ENCODE measurements at places on chromosomes 16 and 17.

- DNase-seq: no peak
Observed at GRCh38 chr16:70754851-70755600, 45.9 kb downstream of the VAC14 start.

GRCh38 chr16:86818671-86819532 is 240.6 kb downstream of the FOXL1 start:
- no peak for DNase-seq

- no peak for DNase-seq
Observed at GRCh38 chr17:3027786-3028532, 35.4 kb downstream of the OR1D5 start.

DNA sequence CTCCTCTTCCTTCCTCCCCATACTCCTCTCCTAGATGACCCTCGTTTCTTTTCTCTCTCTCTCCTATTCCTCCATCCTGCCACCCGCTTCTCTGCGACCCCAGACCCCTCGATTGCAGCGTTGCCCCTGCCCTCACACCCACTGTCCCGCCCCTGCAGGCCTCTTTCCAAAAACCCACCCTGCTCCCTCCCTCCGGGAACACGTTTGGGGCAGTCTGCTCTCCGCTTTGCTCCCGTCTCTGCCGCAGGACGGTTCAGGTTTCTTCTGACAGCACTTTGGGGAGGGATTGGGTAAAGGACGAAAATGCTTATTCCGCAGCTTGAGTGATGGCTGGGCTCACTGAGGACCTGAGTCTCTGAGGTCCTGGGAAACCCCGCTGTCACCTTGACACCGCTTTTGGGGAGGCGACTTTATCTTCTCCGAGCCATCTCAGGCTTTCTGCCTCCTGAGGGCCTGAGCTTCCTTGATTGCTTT is 690 bp downstream of the NDE1 start:
- DNase-seq: no peak

GRCh38 chr17:75774471-75774990 is 9.5 kb upstream of the GALK1 start:
- no peak for DNase-seq

DNA sequence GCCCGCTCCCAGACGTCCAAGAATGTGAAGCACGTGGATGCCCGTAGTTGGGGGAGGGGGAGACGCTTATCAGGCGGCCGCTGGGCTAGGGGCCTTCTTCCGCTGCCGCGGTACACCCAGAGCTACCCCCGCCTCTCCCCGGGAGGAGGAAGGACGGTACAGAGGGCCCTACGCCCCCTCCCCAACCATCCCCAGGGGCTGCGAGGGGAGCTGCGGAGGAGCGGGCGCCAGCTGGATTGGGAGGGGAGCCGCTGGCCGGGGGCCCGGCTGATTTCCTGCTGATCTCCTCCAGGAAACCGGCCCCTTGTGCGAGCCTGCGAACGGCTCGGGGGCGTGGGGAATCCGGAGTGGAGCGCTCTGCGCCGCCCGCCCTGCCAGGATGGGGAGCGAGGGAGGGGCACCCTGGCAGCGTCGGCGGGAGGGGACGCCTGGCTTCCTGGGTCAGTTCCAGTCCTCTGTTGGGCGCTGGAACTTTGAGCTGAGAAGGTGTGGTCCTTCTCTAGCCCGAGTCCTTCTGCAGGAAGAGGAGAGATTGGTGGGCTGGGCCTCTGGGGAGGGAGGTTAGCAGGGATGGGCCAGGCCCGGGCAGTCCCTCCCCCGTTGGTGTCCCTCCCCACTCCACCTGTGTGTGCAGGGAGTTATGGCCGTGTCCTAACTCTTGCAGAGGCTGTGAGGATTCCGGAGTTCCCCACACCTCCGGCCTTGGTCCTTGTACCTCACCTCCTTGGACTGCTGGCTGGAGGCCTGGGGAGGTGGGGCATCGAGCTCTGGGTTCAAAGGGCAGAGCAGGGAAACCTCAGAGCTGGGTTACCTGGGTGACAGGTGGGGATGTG is 19.2 kb downstream of the GJD3 start:
- peak; percentile 85 for DNase-seq

DNA sequence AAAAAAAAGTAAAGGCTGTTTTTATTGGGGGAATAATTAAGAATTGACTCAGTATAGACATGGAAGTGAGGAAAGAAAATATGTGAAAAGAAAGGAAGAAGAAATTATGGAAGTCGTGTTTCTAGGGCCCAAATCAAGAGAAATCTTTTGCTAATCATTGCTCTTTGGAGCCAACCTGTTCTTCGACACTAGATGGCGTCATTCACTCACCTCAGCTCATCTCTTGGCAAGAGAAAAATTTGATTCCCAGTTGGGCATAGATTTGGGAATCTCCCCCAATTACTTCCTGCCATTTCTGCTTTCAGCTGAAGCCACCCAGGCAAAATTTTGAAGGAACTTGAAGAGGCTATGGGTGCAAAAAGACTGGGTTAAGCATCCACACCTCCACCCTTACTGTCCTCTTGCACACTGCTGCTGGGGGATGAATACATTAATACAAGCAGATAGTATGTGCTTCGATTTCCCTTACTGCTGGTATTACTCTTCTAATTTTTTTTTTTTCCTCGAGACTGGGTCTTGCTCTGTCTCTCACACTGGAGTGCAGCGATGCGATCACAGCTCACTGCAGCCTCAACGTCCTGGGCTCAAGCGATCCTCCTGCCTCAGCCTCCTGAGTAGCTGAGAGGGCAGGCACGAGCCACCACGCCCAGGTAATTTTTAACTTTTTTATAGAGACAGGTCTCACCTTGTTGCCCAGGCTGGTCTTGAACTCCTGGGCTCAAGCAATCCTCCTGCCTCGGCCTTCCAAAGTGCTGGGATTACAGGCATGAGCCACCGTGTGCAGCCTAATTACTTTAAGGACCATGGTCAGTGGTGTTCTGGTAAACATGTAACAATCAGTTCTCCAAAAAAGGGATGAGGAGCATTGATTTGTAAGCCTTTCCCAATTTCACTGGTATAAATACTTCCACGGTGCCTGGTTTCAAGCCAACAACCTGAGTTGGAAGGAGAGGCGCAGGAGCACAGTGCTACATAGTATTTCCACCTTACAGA is 13.5 kb downstream of the PSMD7 start:
- DNase-seq: no peak

- DNase-seq: no peak
Observed at GRCh38 chr17:10739386-10739785, 9.6 kb upstream of the TMEM220 start.

GRCh38 chr16:88344411-88345030 is 38.2 kb upstream of the ZNF469 start:
- DNase-seq: no peak

DNA sequence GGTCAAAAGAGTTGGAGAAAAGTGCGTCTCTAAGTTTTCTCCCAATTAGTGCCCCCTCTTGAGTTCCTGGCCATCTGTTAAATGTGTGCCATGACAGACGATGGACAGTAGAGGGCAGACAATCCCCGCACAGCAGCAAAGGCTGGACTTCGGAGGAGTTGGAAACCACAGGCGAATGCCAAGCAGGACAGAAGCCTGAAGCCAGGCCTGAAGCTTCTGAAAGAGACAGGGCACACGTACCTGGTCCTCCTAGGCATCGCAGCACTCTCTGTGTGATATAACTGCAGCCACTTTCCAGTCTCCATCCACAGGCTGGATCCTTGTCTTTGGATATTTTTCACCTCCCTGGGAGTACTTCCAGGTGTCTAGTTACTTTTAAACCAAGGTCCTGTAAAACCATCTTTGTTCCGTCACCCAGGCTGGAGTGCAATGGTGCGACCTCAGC is 14.5 kb downstream of the C17orf100 start:
- DNase-seq: peak; percentile 63

- DNase-seq: no peak
Observed at GRCh38 chr17:83080579-83080857, 1.1 kb downstream of the METRNL start.

- no peak for DNase-seq
Observed at GRCh38 chr17:47811709-47812108, 9.9 kb downstream of the OSBPL7 start.

GRCh38 chr16:63037761-63038396 is 1001.6 kb upstream of the CDH8 start:
- DNase-seq: no peak

GRCh38 chr17:4167786-4168185 is 24.8 kb downstream of the CYB5D2 start:
- no peak for DNase-seq

- no peak for DNase-seq
Observed at GRCh38 chr17:61465550-61466237, 13.5 kb downstream of the TBX4 start.

DNA sequence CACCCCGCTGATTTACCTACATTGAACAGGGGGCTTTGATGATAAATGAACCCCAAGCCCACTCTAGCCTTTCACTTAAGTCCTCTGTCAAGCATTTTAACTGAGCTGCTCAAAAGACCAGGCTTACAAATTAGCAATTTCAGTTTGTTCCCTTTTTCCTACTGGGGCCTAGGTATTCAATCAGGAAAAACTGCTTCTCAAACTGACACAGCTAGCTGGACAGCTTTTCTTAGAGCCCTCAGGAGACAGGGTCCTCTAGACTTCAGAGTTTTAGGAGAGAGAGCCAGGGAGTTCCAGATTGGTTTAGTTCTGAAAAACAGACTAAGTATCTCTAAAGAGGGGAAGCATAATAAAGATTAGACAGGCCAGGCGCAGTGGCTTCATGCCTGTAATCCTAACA is 6.2 kb upstream of the HEXIM2 start:
- no peak for DNase-seq

DNA sequence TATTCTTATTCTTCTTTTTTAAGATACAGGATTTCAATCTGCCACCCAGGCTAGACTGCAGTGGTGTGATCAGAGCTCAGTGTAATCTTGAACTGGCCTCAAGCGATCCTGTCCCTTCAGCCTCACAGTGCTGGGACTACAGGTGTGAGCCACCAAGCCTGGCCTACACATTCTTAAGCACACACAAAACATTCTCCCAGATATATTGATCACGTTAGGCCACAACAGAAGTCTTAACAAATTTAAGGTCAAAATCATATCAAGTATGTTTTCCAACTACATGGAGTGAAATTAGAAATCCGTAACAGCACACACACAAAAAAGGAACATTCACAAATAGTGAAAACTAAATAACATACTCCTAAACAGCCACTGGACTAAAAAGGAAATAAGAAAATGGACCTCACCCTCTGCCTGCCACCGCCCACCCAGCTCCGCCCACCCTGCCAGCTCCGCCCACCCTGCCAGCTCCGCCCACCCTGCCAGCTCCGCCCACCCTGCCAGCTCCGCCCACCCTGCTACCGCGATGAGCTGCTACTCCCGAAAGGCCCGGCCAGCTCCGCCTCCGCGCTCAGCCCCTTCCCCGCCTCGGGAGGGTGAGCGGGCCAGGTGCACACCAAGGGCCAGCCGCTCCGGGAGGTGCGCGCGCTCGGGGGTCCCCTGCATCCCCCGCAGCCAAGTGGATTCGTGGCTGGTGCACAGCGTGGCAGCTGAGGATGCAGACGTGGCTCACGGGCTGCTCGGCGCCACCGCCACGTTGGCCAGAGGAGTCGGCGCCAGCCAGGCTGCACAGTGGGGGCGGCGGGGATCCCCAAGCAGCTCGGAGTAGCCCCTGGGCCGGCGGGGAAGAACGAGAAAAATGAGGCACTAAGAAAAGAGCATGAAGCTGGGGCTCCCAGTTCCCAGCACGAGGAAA is 41.2 kb downstream of the C16orf87 start:
- peak; percentile 49 for DNase-seq

DNA sequence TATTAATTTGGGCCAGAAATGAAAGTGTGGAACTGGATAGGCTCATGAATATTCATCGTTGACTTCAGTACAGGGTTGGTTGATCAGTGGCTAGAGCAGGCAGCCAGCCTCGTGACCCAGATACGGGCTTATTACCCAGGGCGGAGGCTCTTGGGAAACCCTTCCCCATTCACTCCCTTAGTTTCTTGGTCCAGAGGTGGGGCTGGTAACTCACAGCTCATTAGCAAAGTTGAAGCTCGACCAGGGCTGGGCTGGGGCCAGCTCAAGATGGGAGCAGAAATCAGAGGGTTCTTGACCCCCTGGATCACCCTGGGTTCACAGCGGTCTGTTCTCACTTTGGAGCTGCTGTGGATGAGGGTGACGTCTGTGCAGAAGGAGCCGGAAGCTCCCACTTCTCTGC is 44.6 kb upstream of the GSE1 start:
- no peak for DNase-seq

DNA sequence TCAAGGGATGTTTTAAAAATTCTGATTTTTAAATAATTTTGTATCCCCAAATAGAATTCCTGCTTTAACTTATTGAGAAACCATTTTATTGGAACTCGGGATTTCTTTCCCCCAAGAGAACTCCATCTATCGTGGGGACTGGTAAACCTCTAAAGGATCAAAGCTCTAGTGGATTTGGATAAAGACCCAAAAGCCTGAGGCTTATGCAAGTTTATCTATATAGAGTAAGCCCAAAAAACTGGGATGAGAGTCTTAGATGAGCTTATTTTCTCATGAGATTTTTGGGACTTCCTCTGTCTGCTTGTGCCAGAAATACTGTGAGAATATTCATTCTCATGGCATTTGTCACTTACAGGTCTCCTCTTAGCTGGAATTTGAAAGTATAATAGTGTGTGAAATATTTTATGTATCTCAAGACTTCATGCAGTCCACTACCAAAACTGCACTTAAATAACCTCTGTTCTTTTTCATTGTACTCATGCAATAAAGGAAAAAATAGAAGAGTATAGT is 333.1 kb downstream of the BCAS3 start:
- DNase-seq: no peak

GRCh38 chr17:82214012-82214628 is 1.5 kb upstream of the CCDC57 start:
- no peak for DNase-seq

- no peak for DNase-seq
Observed at GRCh38 chr17:39697961-39698360, 1.9 kb upstream of the ERBB2 start.

- DNase-seq: no peak
Observed at GRCh38 chr16:86212706-86213436, 297.5 kb upstream of the FOXF1 start.

DNA sequence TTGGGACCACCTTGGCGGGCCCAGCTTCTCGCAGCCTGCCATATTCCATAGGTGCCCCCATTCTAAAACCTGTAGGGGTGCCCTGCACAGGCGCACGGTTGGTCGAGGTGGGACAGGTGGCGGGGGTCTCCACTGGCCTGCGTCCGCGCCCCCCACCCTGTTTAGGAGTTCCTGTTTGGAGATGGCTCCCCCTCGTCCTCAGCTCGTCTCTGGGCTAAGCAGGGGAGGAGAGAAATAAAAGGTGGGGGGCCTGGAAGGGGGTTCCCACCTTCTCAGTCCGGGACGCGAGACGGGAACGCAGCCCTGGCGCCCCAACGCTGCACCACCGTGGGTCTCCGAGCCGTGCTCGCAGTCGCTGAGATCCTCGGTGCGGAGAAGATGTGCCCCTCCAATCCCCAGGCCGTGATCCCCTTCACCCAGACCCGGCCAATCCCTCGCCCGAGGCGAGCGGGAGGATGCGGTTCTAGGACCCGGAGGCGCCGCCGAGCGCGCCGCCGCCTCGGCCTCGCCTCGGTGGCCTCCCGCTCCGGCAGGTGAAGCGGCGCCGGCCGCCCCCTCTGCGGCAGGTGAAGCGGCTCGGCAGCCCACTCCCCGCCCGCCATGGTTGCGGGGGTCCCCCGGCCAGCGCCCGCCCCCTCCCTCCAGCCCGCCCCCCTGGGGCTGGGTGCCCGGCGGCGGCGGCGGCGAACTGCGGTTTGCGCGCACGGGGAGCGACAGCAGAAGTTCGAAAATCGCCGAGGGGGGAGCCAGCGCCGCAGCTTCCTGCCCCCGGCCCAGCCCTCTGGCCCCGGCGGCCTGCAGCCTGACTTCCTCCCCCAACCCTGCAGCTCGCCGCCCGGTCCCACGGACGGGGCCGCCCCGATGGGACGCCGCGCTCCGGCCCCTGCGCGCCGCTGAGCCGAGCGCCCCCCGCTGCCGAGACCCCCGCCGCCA is at the start of gene FMNL1:
FMNL1 (plus strand) TSS at position 805 of the 933 bp plus-strand sequence. CDS start 240 bp downstream, outside the sequence.
- no peak for DNase-seq
